Neural crest cell (in vitro differentiated cells): ENCODE measurements at places on chromosomes 1 and 21.

- no peak for DNase-seq
Observed at GRCh38 chr1:210944252-210944651, 189.7 kb downstream of the KCNH1 start.

- no peak for DNase-seq
Observed at GRCh38 chr1:4963251-4963650, 308.8 kb downstream of the AJAP1 start.

GRCh38 chr1:15637826-15638225, 20.6 kb downstream of the DDI2 start:
- no peak for DNase-seq

GRCh38 chr1:226406401-226406881, 1.5 kb downstream of the PARP1 start:
- no peak for DNase-seq

GRCh38 chr1:59597420-59598119, 217.2 kb upstream of the HOOK1 start:
- DNase-seq = no peak

GRCh38 chr1:220164116-220164515, 70.2 kb downstream of the IARS2 start:
- no peak for DNase-seq

GRCh38 chr1:22090867-22091266, 38.4 kb downstream of the CDC42 start:
- DNase-seq = no peak

DNA sequence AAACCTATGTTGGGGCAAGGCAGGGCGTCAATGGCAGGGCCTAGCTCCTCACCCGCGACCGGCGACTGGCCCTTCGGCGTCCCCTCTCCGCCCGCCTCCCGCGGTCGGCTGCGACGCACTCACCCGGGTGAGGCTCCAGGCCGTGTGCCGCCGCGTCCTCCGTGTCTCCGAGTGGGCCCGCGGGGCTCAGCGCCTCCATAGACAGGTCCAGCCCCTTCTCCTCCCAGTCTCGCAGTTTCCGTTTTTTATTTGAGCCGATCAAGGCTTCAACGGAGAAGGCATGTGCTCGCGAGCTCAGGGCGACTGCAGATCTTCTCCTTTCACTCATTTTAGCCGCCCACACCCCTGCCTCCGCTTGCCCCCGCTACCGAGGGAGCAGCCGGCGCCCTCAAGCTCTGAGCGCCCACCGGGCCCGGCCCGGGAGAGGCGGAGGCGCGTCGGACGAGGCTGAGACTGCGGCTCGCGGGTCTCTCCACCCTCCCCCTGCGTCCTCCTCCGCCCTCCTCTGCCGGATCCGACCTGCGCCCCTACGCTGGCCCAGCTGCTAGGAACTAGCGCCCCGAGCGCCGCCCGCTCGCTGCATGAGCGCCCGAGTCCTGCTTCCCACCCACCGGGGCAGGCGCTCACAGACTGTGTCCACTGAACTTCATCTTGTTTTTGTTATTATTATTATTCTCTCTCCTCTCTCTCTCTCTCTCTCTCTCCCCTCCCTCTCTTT, 516 bp downstream of the TBX15 start:
- DNase-seq = no peak

DNA sequence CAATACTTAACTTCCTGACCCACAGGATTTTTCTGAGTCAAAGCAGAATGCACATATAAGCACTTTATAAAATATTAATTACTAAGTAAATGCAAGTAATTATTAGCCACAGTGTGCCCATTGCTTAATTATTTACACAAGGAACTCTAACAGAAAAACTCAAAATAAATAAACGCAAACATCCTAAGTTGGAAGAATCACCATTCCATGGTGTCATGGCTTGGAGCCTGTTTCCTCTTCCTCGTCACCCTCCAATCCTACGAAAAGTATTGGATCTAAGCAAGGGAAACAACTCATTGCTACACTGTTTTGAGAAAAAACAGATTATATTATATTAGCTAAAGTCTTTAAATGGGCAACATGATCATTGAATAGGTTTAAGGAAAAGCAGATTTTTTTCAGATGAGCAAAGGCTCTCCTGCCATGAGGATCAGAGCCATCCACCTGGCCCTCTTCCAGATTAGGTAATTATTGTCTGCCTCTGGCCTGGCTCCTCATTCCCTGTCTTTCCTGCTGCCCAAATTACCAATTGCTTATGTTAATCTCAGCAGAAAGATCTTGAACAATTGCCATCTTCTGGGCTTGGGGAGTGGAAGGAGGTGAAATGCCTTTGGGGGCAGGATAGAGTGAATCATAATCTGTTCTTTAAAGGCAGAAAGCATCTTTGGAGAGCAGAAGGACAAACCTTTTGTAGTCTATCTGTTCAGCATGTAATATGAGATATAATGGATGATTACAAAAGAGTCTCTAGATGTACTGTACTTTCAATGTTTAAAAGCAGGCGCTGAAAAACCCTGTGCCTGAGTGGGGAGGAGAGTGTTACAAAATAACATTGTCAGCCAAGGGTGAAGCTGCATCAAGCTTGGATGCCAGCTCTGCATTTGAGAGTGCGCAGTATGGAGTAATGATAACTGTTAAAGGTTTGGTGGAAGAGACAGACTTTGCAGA, 121.2 kb downstream of the DUSP10 start:
- DNase-seq = no peak
